HuH-7.5 (cell line): ENCODE measurements at places on chromosomes 1 and 21.

DNA sequence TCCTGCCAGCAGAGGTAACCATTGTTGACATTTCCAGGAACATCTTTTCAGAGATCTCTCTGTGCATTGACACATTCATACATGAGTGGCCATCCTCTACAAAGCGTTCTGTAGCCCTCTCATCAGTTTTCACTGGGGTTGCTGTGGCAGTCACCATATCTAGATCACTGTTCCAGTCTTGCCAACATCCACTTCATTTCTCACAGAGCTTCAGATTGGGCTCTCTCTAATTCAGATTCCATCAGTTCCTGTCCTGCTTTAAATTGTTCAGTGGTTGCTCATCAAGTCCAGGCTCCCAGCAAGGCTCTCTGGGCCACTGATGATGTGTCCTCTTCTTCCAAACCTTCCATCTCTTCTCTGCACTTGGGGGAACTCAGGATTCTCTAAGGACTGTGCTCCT is 173.7 kb downstream of the KCNJ6 start:
- DNase-seq: no peak

DNA sequence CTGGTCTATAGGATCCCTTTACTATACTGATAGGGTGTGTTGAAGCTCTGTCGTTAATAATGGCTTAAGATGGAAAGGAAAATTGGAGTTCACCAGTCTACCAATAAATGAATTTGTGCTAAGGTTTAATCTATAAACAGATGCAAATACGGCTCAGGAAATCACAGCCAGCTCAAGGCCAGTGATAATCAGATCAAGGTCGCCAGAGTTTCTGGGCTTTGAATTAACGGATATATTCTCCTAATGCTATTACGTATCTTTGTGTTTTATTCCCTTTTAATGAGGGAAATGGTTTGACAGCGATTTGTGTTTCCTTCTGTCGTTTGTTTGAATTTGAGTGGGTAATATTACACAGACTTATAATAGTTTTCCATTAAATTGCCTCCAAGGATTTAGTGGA is 279.6 kb downstream of the BACH1 start:
- no peak for DNase-seq

- no peak for DNase-seq
These were observed 183.0 kb downstream of the ETS2 start for GRCh38 chr21:38988509-38989378.

- no peak for DNase-seq
These were observed 53.3 kb upstream of the POGK start for GRCh38 chr1:166785987-166786386.

DNA sequence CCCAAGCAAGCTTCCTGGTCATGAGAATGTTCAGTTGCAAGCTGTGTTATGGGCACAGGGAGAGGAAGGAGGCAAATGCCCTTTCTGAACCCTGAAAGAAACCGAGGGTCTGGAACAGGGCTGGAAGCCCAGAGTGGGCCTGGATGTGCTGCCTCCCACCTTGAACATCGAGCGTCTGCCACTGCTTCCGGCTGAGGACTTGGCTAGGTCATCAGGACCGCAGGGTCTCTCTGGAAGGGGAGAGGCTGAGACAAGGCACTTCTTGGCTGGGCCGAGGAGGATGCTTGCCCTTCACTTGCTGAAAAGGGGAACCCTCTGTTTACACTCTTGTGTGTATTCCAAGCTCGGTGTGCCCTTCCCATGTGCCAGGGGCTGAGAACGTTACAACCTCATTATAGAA is 168.0 kb upstream of the C1orf174 start:
- DNase-seq: no peak

DNA sequence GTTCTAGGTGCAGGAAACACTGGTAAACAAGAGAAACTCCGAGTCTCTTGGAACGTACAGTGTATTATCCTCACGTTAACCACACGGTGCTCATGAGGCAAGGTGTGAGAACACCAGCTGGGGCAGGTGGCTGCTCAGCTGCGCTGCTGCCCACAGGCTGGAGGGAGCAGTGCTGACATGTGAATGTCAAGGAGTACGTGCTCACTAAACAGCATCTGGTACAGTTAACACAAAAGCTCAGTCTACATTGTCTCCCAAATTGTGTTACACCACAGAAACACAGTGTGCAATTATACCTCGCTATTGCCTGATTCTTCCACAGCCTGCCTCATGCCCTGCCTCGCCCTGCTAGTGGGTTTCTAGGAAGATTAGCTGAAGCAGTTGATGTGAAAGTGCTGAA is 138.4 kb downstream of the GLIS1 start:
- DNase-seq: no peak

DNA sequence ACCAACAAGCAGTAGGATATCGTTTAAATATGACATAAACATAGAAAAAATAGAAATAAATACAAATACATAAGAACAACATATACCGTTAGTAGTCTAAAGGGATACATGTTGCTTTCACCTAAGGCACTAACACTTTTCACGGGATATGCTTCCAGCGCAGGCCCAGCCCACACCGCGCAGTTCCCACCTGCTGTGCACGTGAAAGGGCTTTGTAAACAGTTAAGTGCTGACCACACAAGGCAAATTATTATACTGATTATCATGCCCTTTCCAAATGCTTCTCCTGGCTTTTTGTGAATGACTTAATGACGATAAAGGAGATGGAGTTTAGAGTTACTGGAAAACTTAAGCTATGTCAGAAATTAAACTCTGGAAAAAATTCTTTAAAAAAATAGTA is 11.3 kb upstream of the IL22RA1 start:
- no peak for DNase-seq

DNA sequence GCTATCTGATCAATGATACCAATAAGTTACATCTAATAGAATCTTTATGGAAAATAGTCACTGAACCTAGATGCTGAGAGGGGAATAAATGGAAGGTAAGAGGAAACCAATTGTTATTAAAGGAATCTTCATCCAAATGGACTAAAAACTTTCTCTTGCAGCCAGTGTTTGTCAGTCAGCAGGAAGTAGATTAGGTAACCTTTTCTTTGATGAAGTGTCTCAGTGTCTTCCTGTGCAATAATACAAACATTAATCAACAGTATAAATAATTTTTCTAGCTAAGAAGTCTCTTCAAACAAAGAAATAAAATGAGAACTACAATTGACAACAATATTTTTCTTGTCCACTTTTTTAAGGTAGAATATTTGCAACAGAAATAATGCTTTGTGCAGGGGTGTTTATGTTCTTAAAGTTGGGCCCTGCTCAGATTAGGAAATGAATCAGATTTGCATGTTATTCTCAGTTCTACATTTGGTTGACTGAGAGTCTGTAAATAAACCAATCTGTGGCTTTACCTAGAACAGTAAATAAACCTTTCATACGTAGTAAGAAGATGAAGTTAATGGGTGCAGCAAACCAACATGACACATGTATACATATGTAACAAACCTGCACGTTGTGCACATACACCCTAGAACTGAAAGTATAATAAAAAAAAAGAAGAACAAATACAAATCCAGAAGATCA is 391.4 kb downstream of the MRPL39 start:
- DNase-seq: no peak

DNA sequence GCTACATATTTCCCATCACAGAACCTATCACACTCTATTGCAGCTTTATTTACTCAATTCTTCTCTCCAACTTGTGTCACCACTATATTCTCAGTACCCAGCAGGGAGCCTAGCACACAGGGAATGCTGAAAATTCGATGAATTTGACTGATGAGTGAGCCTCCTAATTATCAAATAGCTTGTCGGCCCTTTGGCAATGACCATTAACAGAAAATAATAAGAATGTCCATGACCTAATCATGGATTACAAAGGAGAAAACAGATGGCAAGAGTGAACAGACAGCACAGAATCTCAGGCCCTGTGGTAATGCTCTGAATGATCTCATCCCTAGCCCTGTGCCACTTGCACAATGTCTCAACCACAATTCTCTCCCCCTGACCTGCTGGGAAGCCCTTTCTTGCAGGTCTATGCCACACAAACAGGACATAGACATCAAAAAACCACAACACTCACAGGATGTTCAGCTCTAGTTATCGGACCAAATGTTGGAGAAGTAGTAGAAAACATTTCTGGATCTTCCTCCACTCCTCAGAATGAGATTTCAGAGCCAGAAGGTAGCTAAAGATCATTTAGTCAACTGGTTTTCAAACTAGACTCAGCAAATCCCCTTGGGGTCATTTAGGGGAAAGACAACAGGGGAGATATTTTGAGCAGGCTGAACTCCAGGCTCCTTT is 68.4 kb downstream of the LUZP1 start:
- no peak for DNase-seq

GRCh38 chr1:204136814-204137213 is 15.0 kb downstream of the ETNK2 start:
- no peak for DNase-seq

DNA sequence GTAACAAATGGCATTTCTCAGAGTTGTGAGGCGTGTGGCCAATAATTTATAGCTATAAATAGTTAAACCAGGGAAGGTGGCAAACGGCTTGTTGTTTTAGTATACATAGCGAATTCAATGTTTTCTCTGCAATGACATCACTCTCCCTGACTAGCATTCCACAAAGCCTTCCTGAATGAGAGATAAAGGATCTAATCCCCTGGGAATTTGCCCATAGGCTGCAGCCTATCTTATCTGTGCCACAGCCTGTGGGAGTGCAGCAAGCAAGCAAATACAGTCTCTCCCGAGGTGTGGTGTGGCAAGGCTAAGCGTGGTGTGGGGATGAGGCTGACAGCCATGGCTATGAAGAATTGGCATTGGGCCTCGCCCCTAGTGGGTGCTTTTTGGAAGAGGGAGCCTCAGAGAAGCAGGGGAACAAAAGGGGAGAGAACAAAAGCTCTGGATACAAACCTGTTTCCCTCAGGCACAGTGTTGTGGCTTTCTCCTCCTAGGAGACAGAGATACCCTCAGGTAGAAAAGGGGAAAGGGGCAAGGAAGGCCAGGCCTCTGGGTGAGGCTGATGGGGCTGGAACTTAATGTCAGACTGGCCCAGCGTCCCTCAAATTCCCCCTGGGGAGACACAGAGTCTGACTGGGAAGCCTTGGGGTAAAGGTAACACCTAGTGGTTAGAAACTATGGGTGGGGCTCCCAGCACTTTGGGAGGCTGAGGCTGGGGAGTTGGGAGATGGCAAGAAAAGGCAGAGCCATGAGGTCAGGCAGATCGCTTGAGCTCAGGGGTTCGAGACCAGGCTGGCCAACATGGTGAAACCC is 8.9 kb downstream of the TAGLN2 start:
- DNase-seq: no peak

DNA sequence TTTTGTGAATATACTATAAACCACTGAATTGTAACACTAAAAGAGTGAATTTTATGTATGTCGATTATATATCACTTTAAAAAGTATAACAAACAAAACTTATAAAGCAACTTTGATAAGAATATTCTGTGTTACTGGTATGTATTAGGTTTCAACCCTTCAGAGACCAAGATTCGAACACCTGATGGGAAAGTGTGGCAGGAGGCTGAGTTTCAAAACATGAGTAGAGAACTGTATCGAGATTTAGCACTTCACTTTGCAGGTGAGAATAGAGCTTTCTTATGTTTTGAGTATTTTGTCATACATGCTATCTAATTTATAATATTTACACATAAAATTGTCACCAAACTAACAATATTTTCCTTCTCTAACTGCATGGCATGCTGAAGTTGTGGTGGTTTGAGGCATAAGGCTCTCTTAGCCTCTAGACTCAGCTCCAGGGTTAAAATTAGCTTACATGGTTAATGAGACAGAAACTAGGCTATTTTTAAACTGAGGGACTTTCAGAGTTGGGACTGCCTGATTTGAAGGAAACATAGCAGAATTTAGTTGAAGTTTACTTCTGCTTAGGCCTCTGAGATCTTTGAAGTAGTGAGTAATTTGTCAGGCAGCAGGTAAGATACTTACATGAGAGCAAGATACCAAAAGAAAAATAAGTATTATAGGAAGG is 48.6 kb downstream of the CEP350 start:
- no peak for DNase-seq

DNA sequence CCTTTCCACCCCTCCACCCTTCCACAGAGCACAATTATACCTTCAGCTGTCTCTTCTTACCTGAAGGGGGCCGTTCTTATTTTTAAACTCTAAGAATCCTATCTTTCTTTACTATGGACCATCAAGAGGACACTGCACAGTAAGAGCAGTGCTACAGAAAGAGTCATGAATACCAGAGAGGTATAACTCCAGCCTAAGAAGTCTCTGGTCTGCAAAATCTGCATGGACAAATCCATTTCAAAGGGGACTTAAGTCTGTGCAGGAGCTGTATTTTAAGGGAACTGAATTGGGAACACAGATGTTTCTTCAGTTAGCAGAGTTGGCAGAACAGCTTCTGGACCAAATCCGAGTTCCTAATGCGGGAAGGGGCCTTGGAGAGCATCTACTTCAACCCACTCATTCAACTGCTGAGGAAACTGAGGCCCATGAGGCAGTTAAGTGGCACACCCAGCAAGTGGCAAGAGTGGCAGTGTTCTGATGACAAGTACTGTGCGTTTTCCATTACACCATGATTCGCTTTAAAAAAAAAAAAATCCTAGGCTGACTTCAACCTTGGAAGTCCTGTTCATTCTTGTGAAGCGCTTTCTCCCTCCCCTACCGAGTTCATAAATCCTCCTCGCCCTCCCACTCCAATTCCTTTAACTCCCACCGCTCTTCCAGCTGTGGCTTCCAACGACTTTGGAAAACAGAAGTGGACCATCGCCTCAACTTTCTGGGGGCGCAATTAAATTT is 1.8 kb downstream of the PLPP3 start:
- DNase-seq: no peak

DNA sequence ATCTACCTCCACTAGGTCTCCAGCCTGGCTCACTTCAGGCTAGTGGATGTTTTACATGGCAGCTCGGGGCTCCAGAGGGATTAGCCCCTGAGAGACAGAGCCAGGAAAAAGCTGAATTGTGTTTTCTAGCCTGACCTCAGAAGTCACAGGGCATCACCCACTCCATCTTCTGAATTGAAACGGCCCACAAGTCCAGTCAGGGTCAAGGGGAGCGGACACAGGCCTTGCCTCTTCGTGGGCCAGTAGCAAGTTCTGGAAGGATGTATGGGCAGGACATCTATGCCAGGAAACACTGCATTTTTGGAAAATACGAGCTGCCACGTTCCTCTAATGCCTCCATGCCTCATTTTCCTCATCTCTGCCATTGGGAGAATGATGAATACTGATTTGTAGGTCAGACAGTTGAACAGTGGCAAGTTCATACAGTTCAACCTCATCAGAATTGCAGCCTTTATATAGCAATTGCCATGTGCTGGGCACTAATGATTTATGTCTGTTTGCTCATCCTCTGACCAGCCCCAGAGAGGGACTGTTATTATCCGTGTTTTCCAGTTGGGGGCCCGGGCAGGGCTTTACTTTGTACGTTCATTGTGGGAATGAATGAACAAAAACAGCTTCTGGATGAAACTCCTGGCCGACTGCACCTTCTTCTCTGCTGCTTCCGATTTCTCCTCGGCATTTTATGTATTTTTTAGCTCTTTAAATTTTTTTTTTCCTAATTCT is 23.2 kb upstream of the PCBP3 start:
- no peak for DNase-seq
